ENCODE measurements at places on chromosomes 4 and X.

GRCh38 chrX:49291615-49292337 lies 11.7 kb upstream of the GAGE10 start:
- peak; percentile 85 for DNase-seq

GRCh38 chr4:101332424-101332823 lies 14.9 kb downstream of the PPP3CA start:
- no peak for DNase-seq

- no peak for DNase-seq
Measured at GRCh38 chr4:165767671-165768070, 105.4 kb upstream of the TLL1 start.

DNA sequence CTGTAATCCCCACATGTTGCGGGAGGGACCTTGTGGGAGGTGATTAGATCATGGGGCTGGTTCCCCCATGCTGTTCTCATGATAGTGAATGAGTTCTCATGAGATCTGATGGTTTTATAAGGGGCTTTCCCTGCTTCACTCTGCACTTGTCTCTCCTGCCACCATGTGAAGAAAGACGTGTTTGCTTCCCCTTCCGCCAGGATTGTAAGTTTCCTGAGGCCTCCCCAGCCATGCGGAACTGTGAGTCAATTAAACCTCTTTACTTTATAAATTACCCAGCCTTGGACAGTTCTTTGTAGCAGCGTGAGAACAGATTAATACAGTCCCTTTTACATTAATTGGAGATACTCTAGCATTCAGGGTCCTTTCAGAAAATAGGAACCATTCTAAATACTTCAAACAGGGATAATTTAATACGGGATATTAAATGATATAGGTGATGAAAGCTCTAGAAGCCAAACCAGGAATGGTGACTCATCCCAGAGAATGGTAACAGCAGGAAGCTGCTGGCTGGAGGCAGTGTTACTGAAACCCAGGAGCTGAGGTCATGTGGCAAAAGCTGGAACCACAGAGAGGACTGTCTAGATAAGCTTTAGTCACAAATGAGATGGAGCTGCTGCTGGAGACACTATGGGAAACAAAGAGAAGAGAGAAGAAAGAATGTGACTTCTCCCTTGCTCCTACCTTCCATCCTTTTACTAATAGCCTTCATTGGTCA lies 57.3 kb downstream of the GSTCD start:
- no peak for DNase-seq

GRCh38 chr4:41143311-41144039 lies 70.9 kb downstream of the APBB2 start:
- no peak for DNase-seq

DNA sequence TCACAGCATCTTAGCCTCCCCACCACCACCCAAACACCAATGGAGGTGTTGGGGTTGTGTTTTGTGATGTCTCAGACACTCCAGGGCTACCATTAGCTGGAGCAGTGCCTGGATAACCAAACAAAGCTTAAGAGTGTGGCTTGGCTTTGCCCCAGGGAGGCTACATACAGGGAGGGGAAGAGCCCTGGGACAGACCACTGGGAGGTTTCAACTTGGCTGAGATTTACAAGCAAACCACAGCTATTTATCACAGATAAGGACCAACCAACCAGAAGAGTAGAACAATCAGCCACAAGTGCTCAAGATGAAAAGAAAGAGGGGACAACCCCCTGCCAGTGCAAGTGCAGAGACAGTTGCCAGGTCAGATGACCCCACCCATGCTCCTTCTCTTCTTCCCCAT lies 24.1 kb downstream of the SOX3 start:
- DNase-seq: no peak

GRCh38 chr4:38069271-38069760 lies 109.1 kb downstream of the PTTG2 start:
- no peak for DNase-seq

- DNase-seq: no peak
Measured at GRCh38 chrX:93868289-93868965, 194.4 kb downstream of the FAM133A start.
